PC-3 (cell line): ENCODE measurements at places on chromosomes 6 and 20.

GRCh38 chr20:17910828-17911294 lies 57.7 kb downstream of the SNX5 start:
- no peaks in the 10 kb centered on the region for H3K36me3 ChIP-seq
- no peaks in the 10 kb centered on the region for H3K4me1 ChIP-seq

DNA sequence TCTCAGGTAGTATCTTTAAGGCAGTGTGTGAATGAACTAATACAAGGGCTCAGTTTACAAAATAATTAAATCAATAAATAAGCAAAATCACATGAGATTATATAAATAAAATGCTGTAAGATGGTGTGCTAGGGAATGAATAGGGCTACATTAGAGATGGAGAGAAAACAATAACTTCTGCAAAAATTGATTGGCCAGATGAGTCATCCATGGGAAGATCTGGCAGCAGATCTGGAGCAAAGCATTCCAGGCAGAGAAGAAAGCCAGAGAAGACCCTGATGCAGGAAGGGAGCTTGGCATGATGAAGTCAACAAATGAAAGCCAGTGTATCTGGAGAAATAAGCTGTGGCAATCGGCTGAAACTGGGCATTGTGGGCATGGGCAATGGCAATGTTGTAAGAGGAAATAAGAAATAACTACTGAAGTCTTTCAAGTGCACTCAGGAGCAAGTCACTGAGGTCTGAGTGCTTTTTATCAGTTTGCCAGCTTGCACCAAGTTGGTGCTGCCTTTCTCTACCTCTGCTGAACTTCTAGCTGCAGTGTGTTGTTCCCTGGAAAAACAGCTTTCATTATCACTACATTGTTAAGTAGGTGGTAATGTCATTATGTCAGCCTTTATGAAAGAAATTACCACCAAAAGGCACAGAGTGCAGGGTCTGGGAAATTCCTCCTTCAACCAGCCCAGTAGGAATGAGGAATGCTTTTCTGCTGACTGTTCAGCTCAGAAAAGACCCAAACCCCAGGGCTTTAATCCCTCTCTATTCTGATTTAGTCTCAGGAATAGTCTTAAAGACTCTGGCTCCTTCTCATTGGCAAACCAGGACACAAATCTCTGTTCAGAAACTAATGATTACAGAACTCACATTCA lies 231.6 kb downstream of the HTR1B start:
- H3K4me3 ChIP-seq = no peak overlapping the region
- no peaks in the 10 kb centered on the region for H3K36me3 ChIP-seq
- H3K27me3 ChIP-seq = no peaks in the 10 kb centered on the region
- H3K4me1 ChIP-seq = no peaks in the 10 kb centered on the region
- no peak overlapping the region for H3K27ac ChIP-seq

DNA sequence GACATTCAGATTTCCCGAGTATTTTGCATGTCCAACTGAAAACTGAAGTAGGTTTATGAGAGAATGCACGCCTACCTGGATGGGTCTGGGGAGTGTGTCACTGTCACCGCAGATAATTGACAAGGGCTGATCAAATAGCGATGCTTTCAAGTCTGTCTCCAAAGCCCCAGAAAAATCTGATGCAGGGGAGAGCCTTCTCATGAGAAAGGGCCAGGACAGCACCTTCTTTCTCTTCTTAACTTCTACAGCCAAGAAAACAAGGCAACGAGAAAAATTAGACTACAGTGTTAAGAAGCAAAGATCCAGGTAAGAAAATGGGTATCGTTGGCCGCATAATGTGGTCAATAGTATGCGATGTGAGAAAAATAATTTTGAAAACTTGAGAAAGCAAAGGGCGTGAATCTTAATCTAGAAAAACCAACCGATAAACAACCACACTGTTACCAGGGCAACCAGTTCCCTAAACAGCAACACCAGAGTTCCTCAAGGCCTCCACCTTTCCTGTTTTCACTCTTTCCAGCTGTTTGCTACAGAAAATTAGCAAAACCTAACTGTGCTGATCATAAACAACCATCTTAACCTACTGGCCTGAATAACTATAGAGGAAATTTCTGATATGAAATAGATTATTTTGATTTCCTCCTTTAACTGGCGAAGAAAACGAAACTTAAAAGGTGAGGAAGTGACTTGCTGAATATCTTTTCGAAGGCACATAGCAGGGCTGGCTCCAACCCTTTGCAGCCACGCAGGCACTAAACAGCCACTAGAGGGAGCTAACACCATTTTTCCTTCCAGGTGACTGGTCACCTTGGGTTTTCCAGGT lies 2.6 kb downstream of the TAGAP start:
- peak; percentile 84 for DNase-seq
- 0 out of 2 replicates have a peak overlapping the region, but pooled peaks have one; percentile 22 for H3K4me3 ChIP-seq
- no peak overlapping the region for H3K27ac ChIP-seq
- H3K36me3 ChIP-seq = no peaks in the 10 kb centered on the region

- no peaks in the 10 kb centered on the region for H3K4me1 ChIP-seq
- H3K27ac ChIP-seq = no peak overlapping the region
- peak; percentile 78 for DNase-seq
- H3K27me3 ChIP-seq = no peaks in the 10 kb centered on the region
- H3K36me3 ChIP-seq = no peaks in the 10 kb centered on the region; the same call in 1 of the 2 replicates
These were observed 154.7 kb upstream of the LAMP5 start for GRCh38 chr20:9359561-9360308.

DNA sequence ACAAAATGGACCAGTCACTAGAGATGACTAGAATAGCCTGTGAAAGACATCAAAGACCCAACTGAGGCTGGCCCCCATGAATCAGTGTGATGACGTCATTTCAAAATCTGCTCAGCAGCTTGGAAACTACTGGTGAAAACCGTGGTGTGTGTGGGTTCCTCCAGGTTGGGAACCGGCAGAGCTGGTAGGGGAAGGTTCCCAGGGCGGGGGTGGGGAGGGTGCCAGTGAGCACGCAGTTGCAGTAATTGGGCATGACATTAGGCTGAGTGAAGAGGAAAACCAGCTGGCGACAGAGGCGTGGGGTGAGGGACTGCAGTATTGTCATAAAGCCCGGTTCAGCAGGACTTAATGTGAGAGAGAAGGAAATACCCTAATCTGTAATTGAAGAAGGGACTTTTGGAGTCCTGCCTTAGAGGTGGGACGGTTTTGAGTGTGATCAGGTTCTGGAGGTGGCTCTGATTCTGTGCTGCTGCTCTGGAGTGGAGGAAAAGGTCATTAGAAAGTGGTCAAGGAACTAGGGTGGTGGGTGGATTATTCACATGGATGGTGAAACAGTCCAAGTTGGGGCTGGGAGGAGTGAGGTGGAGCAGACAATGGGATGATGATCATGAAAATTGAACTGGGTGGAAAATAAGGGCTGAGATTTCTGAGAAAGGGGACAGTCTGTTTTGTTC lies 52.0 kb upstream of the MTHFD1L start:
- peak overlapping the region; percentile 51 for H3K4me3 ChIP-seq
- peaks cover 28% of the 10 kb centered on the region for H3K4me1 ChIP-seq
- no peaks in the 10 kb centered on the region for H3K36me3 ChIP-seq
- peak overlapping the region; percentile 97 for H3K27ac ChIP-seq

DNA sequence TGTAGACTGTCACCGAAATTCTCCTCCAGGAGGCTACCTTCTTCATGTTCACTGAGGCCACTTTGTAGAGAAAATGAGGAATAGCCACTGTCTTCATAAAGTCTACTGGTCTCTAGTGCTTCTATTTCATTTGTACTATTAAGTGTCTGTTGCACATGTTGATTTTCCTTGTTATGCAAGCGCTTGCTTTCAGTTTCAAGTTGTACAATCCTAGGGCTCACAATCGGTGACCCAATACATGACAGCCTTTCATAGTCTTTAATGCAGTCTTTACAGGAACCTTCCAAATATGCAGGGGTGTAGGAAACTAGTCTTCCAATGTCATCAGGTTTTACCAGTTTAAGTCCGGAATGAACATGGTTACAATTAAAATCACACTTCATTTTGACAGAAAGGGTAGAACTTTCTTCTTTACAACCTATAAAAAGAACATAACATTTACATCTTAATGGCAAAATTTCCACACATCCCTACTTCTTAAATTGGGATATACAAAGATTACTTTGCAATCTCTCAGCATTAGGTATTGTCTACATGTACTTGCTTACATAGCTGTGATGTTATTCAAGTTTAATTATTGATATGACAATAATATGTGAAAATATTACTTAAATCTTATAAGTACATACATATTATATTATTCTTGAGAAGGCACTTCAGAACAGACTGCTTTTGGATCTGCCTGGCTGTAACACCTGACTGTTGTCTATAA lies 7.5 kb downstream of the FBXO5 start:
- H3K27me3 ChIP-seq = no peaks in the 10 kb centered on the region
- no peak for DNase-seq
- no peak overlapping the region for H3K4me3 ChIP-seq
- H3K27ac ChIP-seq = no peak overlapping the region

DNA sequence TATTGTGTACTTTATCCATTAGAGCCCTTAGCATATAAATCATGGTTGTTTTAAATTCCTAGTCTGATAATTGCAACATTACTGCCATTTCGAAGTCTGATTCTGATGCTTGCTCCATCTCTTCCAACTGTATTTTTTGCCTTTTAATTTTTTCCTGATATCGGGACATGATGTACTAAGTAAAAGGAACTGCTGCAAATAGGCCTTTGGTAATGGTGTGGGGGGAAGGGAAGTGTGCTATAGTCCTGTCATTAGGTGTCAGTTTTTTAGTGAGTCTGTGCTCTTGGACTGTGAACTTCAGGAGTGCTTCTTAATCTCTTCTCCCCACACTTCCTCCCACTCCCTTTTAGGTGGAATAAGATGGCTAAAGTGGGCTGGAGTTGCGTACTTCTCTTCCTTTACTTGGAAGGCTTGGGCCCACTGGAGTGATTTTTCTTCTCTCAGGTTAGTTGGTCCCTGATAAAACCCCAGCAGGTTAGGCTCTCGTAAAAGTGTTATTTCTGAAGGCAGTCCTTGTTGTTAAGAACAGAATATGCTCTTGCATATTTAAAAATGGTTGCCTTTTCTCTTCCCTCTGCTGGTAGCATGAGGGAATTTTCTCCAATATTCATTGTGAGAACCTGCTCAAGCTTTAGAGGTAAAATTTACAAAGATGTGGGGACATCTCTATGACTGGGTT lies 18.1 kb downstream of the STXBP5 start:
- no peaks in the 10 kb centered on the region for H3K27me3 ChIP-seq
- DNase-seq = peak; percentile 55
- no peaks in the 10 kb centered on the region for H3K36me3 ChIP-seq
- H3K4me1 ChIP-seq = no peaks in the 10 kb centered on the region
- H3K27ac ChIP-seq = no peak overlapping the region
- H3K4me3 ChIP-seq = no peak overlapping the region

DNA sequence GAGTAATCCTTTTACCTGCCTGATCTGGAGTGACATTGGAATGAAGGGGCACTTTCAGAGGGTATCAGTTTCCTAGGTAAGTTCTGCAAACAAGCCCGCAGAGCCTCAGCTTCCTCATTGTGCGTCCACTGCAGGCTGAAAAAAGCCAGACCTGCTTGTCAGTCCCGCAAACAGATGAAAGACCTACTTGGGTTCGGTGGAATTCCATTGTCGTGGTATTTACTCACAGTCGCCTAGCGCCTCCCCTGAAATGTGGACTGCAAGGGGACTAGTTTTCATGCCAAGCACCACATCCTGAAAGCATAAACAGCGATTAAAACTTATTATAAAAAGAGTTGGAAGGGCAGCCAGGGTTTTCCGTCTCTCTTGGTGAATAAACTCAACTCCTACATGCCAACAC lies 121.5 kb downstream of the PAX1 start:
- H3K27ac ChIP-seq = no peak overlapping the region
- H3K36me3 ChIP-seq = no peaks in the 10 kb centered on the region
- no peak for DNase-seq
- no peaks in the 10 kb centered on the region for H3K4me1 ChIP-seq
- H3K4me3 ChIP-seq = no peak overlapping the region

GRCh38 chr6:39520411-39520810 lies 197.9 kb upstream of the KCNK16 start:
- H3K27me3 ChIP-seq = peaks cover 12% of the 10 kb centered on the region; the same call in 1 of the 2 replicates
- H3K4me1 ChIP-seq = no peaks in the 10 kb centered on the region
- DNase-seq = no peak
- no peak overlapping the region for H3K4me3 ChIP-seq
- no peaks in the 10 kb centered on the region for H3K36me3 ChIP-seq

GRCh38 chr20:59821201-59821600 lies 112.2 kb downstream of the SYCP2 start:
- no peak overlapping the region for H3K27ac ChIP-seq
- no peak overlapping the region for H3K4me3 ChIP-seq
- peaks cover 8% of the 10 kb centered on the region for H3K4me1 ChIP-seq
- no peaks in the 10 kb centered on the region for H3K36me3 ChIP-seq

- H3K27me3 ChIP-seq = peaks cover 74% of the 10 kb centered on the region
- no peak overlapping the region for H3K4me3 ChIP-seq
- H3K27ac ChIP-seq = no peak overlapping the region
These were observed 2.5 kb downstream of the SCRT2 start for GRCh38 chr20:672963-673602.

DNA sequence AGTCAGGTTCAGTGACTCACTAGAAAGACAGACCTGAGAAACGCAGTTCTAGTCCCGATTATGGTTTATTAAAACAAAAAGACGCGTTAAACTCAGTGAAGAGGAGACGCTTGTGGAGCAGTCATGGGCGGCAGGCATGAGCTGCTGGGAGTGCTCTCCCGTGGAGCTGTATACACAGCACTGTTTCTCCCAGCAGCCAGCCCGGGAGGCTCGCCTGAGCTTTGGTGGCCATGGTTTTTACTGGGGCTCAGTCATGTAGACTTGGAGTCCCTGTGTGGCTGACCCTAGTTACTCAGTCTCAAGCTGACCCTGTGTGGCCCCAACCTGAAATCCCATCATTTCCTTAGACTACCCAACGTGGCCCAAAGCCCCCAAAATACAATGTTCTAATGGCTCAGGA lies 41.2 kb upstream of the BHLHE23 start:
- no peak overlapping the region for H3K4me3 ChIP-seq
- no peak for DNase-seq
- H3K27ac ChIP-seq = no peak overlapping the region
- peaks cover 74% of the 10 kb centered on the region for H3K27me3 ChIP-seq
- H3K36me3 ChIP-seq = no peaks in the 10 kb centered on the region

DNA sequence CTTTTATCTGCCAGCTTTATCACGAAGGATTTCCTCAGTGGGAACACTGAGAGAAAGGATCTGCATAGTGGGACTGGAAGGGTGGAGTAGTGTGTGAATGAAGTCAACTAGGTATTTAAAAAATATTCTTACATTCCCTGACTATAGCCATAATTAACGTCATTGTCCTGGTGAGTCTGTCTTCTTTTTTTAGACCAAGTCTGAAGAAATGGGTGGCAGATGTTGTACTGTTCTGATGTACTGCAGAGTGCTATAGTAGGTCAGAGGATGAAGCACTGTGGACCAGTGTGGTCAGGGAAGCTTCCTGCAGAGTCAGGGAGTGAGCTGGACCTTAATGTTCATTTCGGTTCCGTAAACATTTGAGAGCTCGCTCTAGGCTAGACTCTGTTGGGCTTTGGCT lies 11.9 kb downstream of the TULP4 start:
- no peaks in the 10 kb centered on the region for H3K36me3 ChIP-seq
- H3K27ac ChIP-seq = no peak overlapping the region
- no peaks in the 10 kb centered on the region for H3K27me3 ChIP-seq
- no peak overlapping the region for H3K4me3 ChIP-seq
